ENCODE measurements at places on chromosomes 3 and 15.

DNA sequence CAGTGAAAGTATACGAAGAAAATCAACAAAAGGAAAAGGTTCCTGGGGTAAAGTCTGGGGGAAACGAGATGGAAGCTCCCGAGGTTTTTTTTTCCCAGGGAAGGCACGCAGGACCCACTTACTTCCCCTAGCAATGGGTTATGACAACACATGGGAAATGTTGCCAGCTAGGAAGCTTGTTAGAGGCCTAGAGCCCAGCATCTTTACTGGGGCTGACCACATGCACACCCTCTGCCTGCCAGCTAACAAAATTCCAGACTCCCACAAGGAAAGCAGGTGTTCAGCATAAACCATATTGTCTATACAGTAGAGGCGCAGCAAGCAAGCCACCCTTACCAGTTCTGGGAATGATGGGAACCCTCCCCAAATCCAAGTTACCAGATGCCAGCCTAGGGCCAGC, 258.8 kb upstream of the NR2E3 start:
- no peak for DNase-seq

GRCh38 chr3:141444586-141445285, 42.1 kb upstream of the RASA2 start:
- DNase-seq = peak; percentile 84

GRCh38 chr3:76024640-76025039, 239.3 kb upstream of the ZNF717 start:
- peak; percentile 62 for DNase-seq

DNA sequence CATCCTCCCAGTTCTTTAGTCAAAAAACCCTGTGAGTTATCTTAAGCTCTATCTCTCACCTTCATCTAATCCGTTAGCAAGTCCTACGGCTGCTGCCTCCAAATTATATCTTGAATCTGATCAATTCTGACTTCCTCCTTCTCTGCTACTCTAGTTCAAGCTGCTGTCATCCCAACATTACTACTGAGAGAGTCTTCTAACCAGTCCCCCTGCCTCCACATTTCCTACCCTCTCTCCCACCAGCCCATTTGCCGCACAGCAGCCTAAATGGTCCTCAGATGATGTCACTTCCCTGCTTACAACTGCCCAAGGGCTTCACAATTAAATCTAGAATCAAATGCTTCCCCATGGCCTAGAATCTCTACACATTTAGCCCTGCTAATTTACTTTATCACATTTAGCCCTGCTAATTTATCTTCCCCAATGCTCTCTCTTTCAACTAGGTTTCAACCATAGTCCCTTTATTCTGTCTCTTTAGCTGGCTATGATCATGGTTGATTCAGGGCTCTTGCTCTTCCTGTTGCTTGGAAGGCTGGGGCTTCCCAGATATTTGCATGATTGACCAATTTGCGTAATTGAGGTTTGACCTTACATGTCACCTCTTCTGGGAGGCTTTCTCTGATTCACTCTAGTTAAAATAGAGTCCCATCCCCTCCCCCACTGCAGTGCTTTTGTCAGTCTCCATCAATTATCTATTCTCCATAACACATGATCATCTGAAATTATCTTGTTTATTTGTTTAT, 11.0 kb upstream of the ARL14 start:
- DNase-seq = peak; percentile 85

DNA sequence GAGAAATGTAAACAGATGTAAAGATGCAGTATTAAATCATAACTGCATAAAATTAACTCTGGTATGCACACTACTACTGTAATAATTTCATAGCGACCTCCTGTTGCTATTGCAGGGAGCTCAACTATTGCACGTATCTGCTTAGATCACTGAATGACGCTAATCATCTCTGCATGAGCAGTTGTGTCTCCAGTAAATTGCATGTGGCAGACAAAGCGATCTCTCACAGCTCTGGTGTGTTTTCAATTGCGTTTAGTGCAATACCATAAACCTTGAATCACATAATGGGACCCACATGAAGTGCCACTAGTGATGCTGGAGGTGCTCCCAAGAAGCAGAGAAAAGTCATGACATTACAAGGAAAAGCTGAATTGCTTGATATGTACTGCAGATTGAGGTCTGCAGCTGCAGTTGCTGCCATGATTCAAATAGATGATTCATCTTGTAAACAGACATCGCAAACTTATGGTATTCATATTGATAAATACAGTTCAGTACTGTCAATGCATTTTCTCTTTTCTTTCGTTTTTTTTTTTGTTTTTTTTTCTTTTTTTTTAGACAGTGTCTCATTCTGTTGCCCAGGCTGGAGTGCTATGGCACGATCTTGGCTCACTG, 30.2 kb upstream of the LCTL start:
- DNase-seq = no peak

DNA sequence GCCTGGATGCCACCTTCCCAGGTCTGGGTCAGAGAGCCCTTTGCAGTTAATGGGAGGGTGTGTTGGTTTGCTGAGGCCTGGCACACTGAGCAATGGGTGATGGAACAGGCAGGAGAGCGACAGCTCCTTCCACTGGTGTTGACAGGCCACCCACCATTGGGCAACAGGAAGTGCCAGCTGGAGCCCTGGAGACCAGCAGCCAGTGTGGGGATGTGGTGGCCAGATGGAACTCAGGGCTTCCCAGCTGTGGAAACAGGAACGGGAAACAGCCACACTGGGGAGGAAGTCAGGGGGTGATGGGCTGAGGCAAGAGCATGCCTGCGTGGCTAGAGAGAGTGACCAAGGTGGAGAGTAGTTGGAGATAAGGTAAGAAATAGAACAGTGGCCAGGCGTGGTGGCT, 9.3 kb downstream of the PSTPIP1 start:
- DNase-seq = no peak

- DNase-seq = peak; percentile 96
Observed at GRCh38 chr15:75661100-75661755, 13.5 kb downstream of the SNX33 start.

- no peak for DNase-seq
Observed at GRCh38 chr3:19363071-19363470, 214.8 kb downstream of the KCNH8 start.

GRCh38 chr15:67818464-67818863, 6.8 kb upstream of the SKOR1 start:
- DNase-seq = no peak

GRCh38 chr3:194281766-194282165, 69.4 kb downstream of the CPN2 start:
- no peak for DNase-seq

DNA sequence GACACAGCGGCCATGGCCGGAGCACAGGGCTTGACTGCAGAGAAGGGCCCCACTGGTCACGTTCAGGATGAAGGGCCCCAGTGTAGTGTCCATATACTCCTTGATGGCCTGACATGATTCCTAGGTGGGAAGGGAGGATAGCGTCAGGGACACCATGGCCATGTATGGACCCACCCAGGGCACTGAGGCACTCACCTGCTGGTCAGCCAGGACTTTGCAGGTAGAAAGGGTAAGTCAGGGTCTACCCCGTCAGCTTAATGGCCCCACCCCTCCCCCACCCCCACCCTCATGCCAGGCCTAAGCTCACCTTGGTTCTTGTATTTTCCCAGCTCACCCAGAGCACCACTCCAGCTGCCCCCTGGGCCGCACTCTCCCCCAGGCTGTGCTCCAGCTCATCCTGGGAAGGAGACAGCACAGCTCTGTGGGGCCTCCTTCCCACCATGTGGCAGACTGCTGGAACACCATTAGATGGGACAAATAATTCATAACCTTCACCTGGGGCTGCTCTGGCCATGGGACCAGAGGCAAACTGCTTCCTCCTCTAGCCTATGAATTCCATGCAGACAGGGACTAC, 1.6 kb upstream of the HYAL3 start:
- no peak for DNase-seq

DNA sequence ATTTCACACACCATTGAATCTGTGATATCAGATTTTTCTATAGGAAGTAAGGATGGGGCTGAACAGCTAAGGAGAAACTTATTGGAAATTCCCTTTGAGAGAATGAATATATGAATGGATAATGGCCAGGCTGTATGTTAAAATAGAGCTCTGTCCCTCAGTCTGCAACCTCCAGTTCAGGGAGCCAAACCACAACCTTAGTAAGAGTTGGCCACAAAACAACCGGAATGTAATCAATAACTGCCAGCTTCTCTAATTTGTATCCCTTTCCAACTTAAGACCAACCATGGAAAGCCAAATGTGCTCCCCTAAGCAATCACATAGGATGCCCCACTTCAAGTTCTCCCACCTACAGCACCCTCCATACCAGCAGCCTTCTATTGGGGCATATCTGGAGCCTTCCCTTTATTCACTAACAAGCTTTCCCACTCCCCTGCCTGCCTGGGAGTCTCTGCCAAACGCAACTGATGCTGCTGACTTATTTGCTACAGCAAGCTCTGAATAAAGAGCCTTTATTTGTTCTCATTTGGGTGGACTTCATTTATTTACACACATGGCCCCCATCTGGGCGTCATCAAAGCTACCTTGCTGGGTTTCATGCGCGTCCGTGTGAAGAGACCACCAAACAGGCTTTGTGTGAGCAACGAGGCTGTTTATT, 75.4 kb upstream of the LARS2 start:
- no peak for DNase-seq

DNA sequence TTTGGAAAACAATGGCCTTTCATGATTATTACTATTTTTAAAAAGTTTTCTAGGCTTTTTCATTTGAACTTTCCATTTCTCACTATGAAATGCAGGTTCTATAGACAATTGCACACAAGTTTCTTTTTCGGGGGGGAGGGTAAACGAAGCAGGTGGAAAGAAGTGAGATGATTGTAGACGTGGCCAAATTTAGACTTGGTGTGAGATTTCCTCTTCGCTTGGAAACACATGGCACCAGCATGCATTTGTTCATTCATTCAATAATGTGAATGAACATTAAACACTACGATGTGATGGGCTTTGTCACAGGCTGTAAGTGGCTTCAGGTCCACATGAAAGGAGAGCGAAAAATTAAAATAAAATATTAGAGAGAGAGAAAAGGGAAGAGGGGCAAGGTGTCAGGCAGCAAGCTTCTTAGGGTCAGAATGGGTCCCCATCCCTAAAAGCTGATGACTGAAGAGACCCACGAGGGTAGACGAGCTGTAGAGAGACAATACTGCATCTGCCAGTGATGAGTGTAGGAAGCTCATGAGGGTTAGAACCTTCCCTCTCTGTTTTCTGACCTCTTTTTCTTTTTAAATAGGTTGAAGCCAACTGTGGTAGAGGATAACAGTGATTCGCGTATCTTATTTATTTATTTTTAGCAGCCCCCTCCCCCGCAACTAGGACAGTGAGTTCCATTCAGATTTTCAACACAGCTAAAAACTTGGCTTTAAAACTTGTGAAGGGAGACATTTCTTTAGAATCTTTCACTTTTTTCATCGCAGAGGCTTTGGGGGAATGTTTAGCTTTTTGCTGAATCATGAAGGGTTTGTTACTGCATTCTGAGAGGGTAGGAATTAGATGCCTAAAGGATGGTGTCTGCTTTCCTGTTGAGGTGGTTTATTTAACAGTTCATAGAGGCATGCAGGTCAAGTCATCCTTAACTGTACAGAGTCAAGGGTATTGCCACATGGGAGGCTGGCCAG, 36.2 kb downstream of the GAP43 start:
- DNase-seq = peak; percentile 33

DNA sequence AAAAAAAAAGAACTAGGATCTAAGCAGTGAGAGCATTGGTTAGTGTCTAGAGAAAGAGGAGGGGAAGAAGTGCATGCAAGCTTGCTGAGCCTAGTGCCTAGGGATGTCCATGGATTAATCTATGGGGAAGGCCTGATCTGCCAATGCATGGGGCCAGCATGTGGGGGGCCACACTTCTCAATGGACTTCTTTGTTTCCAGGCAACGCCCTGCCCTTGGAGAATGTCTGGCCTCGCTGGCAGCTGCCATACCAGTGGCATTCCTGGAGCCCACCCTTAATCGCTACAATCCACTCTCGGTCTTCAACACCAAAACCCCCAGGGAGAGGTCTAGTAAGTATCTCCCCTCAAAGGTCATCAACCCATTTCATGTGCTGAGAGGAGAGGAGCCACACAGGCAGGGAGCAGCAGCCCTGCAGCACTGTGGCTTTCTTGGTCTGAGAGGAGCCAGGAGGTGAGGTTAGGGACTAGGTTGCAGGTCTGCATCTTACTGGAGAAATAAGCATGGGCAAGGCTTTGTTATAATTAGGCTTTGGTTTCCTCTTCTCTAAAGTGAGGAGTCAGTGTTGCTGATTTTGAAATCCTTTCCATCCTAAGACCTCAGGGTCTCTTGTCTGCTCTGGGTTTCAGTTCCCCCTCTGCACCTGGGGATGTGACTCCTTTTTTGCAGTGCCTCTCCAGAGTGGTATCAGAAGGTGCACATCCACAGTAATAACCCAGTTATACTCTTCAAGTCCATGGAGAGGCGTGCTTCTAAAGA, 188.1 kb upstream of the CHRM5 start:
- DNase-seq = no peak

DNA sequence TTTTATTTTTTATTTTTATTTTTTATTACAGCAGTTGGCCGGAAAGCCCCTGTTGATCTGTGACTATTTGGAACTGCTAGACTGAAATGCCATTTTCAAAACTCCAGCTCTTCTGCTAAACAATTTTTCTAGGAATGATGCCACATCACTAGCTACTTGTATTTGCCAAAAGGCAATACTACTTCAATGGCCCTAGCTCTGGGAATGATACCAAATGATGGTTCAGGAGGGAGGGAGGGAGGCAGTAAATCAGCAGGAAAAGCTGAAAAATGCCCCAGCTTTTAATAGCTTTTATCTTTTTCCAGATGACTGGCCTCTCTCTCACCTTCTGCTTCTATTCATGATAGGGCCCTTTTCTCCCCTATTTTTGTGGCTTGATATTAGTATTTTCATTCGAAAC, 2.6 kb upstream of the CHL1 start:
- DNase-seq = no peak

- DNase-seq = no peak
Observed at GRCh38 chr15:72368899-72369298, 6.9 kb downstream of the HEXA start.

DNA sequence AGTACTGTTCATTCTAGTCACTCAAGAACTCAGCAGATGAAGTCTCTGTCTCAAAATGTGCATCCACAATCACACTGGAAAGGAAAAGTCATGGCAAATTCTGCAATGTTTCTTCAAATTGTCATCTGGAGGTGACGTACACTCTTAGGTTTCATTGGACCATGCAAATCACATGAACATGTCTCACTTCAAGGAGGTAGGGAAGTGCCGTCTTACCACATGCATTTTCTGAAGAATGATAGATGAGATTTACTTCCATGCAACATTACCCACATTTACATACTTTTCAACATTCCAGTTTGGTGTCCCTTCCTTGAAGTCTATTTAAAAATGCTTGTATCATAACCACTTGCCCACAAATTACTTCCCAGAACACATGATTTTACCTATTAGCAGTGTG, 107.9 kb upstream of the SATB1 start:
- no peak for DNase-seq

GRCh38 chr3:195028877-195029606, 241.9 kb downstream of the XXYLT1 start:
- DNase-seq = no peak
